ENCODE measurements at places on chromosomes 2 and 18.

- DNase-seq: no peak
Measured at GRCh38 chr2:103169861-103170260, 408.0 kb downstream of the TMEM182 start.

DNA sequence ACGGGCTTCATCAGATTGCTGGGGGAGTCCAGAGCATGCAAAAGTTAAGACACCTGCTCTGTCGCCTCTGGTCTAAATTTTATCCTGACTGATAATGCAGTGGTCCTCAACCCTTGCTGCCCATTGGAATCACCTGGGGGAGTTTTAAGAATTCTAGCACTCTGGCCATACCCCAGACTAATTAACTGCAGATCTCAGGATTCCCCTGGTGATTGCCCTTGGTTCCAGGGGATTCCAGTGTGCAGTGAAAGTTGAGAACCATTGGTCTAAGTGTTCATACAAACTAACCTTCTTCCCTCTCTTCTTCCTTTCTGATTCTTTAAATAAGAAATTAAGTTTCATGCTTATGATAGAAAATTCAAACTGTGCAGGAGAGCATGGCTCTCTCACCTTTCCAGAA, 105.7 kb upstream of the MGAT5 start:
- no peak for DNase-seq

DNA sequence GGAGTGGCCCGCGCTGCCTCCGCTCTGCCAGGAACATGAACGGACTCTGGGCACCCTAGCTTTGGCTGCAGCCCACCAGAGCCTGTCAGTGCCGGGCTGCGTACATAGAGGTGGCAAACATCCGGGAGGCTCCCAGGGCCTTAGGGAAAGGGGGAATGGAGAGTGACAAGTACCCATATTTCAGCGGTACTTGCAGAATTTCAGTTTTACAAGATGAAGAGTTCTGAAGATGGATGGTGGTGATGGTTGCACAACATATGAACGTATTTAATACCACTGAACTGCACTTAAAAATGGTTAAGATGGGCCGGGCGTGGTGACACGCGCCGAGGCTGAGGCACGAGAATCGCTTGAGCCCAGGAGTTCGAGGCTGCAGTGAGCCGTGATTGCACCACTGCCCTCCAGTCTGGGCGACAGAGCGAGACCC, 873 bp downstream of the MTHFD2 start:
- DNase-seq: no peak

DNA sequence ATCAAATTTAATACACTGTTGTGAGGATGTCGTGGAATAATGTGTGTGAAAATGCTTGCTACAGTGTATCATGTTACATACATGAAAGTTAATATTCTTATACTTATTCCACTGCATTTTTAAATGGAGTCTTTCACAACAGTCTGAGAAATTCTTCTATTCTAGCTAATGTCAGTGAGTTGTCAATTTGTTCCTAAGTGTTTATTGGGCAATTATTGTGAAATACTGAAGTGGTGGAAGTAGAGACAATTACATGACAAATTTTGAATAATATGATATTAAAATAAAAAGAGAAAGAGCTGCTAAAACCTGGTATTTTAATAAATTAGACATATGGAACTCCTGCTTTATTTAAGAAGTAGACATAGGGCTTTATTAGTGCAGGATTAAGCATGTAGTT, 176.1 kb downstream of the PTPRM start:
- no peak for DNase-seq

DNA sequence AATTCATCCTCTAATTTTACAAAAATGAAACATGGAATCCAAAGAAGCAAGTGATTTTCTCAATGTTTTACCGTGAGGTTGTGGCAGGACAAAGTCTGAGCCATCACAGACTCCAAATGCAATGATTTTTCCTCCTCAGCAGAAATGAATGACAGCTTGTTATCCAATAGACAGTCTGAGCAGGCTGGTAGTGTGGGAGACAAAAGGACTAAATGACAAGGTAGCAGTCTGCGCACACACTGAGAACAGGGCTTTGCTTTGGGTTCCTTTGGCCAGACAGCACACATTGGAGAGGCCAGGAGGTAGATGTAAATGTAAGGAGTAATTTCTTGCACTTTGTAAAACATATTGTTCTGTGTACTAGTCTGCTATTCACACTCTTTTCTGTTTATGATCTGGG, 50.3 kb upstream of the RGPD4 start:
- DNase-seq: no peak

DNA sequence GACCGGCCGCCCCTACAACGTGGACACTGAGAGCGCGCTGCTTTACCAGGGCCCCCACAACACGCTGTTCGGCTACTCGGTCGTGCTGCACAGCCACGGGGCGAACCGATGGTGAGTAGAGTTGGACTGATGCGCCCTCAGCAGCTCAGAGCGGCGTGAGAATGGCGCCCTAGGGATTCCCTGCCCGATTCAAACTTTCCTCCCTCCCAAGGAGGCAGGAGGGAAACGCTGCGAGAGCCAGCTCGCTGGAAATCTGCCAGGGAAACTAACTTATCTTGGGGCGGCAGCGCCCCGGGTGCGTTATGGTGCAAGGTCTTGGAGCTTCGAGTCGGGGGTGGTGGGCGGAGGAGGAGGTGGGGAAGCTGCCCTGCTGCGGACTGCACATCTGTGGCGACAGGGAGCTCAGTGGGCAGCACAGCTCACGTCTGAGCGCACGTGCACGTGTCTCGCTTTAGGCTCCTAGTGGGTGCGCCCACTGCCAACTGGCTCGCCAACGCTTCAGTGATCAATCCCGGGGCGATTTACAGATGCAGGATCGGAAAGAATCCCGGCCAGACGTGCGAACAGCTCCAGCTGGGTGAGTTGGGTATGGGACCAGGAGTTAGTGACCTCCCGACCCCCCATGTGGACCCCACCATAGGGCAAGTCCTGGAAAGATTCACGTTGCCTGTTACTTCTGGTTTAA, 697 bp downstream of the ITGA4 start:
- peak; percentile 21 for DNase-seq

- DNase-seq: no peak
Measured at GRCh38 chr2:65021709-65022108, 32.5 kb downstream of the SLC1A4 start.

- no peak for DNase-seq
Measured at GRCh38 chr2:239579524-239580198, 178.8 kb upstream of the HDAC4 start.

GRCh38 chr18:5787936-5788335, 107.4 kb downstream of the TMEM200C start:
- no peak for DNase-seq

DNA sequence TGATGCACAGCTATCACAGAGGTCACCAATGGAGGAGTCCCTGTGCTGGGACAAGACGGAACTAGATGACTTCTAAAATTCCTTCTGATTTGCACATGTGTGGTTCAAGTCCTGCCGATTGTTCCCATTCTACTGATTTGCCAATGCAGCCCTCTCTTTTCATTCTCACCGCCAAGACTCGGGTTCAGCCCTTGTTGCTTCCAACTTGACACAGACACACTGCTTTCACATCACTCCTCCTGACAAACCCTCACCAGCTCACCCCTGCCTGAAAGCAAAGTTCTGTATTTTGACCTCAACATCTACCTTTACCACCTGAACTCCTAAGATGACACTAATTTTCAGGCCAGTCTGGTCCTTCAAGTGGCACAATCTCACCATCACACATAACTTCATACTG, 25.5 kb downstream of the REEP1 start:
- DNase-seq: no peak

DNA sequence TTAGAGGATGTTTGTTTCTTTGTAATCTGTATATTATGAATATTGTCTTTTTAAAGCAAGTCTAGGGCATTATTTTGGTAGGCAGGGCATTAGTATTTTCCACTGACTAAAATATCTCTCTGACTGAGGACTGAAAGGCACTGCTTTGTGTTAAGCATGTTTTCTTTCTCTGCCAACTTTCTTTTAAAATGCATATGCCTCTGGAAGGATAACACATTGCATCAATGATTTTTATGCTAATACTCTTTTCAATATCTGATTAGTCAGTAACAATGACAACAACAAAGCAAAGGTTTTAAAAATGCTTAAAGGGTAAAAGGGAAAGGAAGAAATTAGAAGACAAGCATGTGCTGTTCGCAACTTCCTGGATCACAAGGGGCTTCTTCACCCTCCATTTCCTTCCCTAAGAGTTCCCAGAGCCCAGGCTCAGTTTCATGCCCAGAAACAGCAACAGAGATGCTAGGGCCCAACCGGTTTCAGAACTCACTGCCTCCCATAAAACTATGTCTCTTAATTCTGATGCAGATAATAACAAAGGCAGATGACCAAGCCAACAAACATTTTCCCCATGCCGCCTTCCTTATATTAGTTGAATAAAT, 786.8 kb upstream of the ACVR2A start:
- no peak for DNase-seq

GRCh38 chr2:148813603-148814065, 61.4 kb upstream of the KIF5C start:
- DNase-seq: peak; percentile 21

Measured in activated CD4-positive, alpha-beta T cell treated with anti-CD3 and anti-CD28 coated beads for 1 hour (primary cell).